ENCODE measurements at places on chromosomes 4 and X. TPM values are rescaled to one million over a fixed set of nuclear protein-coding genes. Genes with fewer than 3 reads are reported as not detected.

Gene ZNF518B
- total RNA-seq: 4.1 TPM

Gene ATOH1
- total RNA-seq: not detected

Gene ESX1
- 0.05 TPM for total RNA-seq

Gene FGFBP2
- total RNA-seq: not detected

Gene MND1
- total RNA-seq: 14.4 TPM

Gene ALAS2
- total RNA-seq: not detected

Gene SYTL5
- total RNA-seq: 0.45 TPM

Gene VEGFC
- total RNA-seq: 15.7 TPM

Gene NAA11
- total RNA-seq: not detected

Gene KCND1
- 1.2 TPM for total RNA-seq

Gene GABRE
- total RNA-seq: 15.9 TPM

Gene PRKG2
- total RNA-seq: 0.85 TPM

Gene APLN
- 0.88 TPM for total RNA-seq

Gene HDAC8
- total RNA-seq: 22.2 TPM

Gene SASH3
- not detected for total RNA-seq

Gene CSAG3
- total RNA-seq: not detected

Gene MXRA5
- not detected for total RNA-seq

Gene STARD8
- total RNA-seq: 1.8 TPM

Gene CABS1
- not detected for total RNA-seq

Gene KCTD8
- total RNA-seq: not detected

Gene HPGD
- total RNA-seq: 52.9 TPM

Measured in A549 treated with DMSO at 1 μM for 4 hours (cell line).